ENCODE measurements at places on chromosomes 11 and 22.
A peak's percentile ranks its signal among the peaks of the same experiment; 100 is the strongest.

DNA sequence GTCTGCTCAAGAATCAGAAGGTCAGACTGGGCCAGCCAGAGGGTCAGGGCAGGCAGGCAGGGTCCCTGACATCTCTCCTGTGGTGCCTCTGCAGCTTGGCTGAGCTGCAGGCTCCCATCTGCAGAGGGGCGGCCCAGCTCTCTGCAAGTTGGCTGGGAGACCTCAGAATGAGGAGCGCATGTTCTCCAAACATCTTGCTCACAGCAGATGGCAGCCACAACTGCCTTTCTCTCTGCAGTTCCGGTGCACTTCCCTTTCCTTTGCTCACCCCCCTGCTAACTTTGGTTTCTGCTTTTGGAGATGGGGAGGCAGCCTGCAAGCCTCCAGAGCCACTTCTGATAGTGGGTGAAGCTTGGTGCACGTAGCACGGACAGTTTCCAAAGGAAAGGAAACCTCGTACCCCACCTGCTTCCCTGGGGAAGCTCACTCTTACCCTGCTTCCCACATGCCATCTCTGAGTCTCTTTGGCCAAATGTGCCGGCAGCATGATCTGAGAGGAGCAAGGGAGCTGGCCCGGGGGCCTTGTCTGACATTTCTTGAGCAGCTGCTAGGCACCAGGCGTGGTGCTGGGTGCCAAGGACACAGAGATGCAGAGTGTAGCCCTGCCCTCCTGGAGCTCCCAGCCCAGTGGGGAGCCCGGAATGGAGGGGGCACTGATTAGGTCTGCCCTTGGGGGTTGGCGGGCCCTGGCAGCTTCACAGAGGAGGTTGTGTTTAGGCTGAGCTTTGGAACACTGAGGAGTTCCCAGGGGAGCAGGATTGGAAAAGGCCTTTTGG, 18.2 kb downstream of the DAGLA start:
- DNase-seq = peak; percentile 13

DNA sequence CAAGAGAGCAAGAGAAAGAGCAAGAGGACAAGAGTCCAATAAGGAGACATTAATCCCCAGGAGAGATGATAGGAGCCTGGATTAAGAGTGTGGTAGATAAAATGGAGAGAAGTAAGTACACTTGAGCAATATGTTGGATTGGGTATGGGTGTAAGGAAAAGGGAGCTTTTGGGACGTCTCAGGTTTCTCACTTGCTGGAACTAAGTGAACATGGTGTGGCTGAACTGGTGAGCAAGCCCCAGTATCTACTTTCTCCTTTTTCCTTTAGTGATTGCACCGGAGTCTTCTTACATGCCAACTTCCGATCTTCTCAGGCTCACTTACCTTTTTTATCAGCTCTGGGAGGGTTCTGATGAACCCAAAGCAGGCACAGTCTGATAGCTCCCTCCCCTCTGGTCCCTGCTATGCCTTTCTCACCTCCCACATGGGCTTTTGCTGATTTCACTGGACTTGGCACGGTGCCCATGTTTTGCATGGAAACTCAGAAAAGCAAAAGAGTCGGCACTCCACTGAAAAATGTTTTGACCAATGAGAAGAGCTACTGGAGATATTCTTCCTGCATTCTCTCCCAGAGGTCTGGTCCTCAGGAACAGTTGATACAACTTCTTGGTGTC, 14.5 kb upstream of the APLNR start:
- DNase-seq = no peak

DNA sequence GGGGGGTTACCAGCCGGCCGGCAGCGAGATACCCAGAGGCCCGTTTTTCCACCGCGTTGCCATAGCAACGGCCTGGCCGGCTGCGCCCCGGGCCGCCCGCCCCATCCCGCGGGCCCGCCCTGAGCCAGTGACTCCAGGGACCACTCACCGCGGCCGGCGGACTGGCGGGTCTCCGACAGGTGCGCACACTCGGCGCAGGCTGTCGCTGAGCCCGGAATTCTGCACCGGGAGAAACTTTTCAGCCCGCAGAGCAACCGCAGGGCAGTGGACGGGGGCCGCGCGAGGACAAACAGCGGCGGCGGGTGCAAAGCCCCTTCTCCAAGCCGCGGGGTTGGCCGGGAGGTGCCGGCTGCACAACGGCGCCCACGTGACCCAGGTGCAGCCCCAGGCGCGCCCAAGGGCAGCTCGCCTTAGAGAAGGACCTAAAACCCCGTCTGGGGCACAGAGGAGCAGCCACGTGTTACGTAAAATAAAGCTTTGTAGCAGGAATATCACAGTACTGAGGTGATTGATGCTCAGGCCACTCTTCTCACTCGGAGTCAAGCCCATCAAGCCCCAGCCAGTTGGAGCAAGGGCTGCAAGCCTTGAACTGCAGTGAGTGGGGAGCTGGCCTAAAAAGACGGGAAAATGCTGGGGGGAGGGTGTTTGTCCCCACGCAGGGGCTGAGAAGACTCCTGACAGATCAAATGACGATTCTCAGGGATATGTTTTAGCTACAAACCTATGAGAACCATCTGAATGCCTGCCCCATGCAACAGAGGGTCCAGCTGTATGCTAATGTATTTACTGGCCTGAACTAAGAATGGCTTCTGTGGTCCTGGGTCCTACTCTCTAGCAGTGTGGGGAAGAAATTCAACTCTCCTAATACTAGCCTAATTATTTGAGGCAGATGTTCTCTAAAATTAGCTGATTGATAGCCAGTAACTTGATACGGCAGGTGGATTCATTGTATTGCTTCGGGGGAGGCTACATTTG, at the start of gene STK33:
Gene STK33, minus strand, starts transcription at position 294 of the 975 bp plus-strand sequence. CDS start 119,323 bp downstream, outside the sequence.
- peak; percentile 8 for DNase-seq

GRCh38 chr11:4202749-4203148, 108.2 kb downstream of the RRM1 start:
- DNase-seq = no peak

GRCh38 chr11:111719379-111719778, 46.8 kb downstream of the PPP2R1B start:
- no peak for DNase-seq

GRCh38 chr11:64132191-64132771, 33.6 kb downstream of the MACROD1 start:
- no peak for DNase-seq

- no peak for DNase-seq
Measured at GRCh38 chr11:1870721-1871466, 18.0 kb downstream of the LSP1 start.

DNA sequence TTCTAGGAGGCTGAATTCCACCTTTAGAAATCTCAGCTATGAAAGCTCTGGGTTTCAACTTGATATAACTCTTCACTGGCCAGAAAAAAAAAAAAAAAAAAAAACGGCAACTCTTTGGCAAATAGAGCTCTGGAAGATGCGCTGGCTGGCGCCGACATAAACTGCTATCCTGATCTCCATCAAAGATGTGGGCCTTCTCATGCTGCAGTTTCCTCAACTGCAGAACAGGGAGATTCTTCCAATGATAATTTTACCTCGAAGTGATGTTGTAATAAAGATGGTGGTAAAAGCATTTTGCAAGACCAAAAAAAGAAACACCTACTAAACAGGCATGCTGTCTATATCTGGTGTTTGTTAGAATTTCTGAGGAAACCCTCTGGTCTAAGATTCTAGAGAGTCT, 20.3 kb downstream of the FLI1 start:
- DNase-seq = no peak

DNA sequence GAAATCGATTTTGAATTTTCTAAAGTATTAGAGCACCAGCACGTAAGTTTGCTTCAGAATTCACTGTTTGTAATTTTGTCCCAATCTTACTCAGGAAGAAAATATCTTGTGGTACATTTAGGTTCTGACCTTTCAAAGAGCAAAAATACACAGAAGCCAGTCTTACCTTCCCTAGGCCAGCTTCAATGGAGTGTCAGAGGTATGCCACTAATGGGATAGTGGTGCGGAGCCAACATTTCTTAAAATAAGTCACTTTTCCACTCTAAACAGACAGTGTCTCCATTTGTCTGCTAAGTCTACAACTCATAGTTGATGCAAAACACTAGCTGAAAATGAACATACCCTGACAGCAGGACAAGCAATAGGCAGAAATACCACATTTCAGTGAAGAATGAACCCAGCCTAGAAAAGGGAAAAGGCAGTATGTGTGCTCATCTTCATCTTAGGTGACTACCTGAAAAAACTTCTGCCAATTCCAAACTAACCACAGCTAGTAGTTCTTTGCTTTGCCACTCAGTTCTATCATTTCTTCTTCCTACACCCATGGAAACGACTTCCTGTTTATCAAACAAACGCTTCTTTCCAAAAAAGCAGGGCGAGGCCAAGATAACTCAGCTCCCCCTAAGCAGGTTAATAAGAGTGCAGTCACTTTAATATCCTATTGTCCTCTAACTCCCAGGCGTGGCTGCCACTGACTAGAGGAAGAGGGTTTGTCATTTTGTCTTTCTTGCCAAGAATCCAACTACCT, 94.0 kb upstream of the APOA1 start:
- peak; percentile 85 for DNase-seq

DNA sequence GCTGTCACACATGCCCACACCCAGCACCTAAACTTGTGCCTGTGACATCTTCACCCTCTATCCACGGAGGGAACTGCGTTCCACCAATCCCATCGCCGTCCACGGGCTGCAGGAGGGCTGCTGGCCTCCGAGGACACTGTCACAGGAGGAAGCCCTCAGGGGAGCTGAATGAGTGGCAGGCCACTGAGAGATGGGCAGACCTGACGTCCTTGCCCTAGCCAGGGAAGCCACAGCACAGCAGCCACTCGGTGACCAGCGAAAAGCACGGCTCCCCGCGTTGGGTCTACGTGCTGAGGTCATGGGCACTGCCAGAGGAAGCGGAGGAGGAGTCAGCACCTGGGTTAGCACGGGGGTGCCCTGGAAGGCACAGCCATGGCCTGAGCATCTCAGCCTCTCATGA, 50.5 kb downstream of the IGSF9B start:
- DNase-seq = no peak

DNA sequence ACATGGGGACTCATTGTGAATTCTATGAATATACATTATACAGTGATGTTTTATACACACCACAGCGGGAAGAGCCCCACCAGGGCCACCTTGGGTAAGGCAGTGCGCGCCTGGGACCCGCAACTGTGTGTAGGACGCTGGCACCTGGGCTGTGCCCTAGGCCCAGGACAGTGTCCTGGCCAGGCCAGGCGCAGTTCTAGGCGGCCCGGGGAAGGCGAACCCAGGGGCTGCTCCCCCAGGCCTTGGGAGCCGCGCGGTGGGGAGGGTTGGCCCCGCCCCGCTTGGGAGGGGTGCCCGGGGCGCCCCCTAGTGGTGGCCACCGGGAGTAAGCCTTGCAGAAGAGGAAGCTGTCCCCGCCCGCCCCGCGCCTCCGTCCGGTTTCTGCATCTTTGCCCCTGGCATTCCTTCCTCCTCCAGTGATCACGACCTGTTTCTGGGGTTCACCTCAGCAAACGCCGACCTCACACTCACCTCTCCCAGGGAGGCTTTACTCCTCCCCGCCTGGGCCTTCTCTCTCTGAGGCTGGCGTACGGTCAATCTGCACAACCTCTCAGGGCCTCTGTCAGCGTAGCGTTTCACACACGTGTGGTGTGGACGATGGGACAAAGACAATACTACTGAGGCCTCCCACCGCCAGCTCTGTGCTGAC, 9.5 kb upstream of the EHD1 start:
- peak; percentile 87 for DNase-seq

GRCh38 chr11:22807855-22808570, 21.6 kb downstream of the SVIP start:
- DNase-seq = no peak

GRCh38 chr11:3115321-3115720, 49.8 kb downstream of the OSBPL5 start:
- no peak for DNase-seq

DNA sequence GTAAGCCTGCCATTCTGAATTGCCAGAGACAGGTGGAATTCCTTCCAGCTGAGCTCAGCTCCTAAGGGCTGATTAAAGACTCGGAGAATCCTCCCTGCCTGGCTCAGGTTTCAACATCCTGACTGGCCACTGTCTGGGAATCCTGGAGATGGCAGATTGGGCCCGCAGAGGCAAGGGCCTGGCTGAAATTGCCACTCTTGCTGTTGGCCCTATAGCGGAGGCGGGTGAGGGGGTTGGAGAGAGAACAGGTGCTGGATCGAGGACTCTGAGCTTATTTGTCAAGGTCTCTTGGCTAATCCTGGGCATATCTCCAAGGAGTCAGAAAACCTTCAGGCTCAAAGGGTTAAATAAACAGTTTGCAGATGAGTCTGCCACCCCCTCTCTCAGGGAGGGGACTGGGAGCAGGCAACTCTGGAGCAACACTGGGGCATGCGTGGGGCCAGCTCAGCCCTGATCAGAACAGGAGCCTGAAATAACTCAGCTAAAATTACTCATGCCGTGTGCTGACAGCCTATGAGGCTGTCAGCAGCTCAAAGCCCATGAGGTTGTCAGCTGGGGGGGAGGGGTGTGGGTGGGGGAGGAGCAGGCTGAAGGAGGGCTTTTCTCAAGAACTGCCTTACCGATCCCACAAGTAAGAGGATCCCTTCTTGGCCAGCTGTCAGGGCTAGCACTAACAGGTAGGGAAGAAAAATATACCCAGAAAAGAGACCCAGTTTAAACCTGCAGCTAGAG, 14.7 kb upstream of the MFRP start:
- DNase-seq = no peak

- DNase-seq = no peak
Measured at GRCh38 chr11:30983776-30984441, 385.6 kb downstream of the DCDC1 start.

- DNase-seq = no peak
Measured at GRCh38 chr11:44789496-44789895, 62.7 kb downstream of the TSPAN18 start.

DNA sequence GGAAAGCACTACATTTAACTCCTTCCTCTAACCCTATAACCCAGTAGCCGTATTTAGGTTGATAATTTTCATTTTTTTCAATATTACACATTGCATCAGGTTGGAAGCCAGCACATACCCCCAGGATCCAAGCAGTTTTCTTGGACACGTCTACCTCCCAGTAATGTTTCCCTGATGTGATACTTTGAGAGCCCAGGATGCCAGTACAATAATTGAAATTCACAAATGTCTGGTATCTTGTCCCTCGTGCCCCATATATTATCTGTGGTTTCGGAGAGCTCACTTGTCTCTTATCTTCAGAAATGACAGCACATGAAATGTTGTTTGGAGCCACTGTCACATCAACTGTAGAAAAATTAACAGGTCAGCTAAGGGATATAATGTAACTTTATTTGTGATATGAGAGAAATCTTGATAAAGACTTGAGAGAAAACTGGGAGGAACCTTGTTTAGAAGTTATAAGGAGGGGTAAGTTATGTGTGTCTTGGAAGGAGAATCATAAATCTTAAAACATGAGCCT, 19.8 kb downstream of the TRIM5 start:
- no peak for DNase-seq

DNA sequence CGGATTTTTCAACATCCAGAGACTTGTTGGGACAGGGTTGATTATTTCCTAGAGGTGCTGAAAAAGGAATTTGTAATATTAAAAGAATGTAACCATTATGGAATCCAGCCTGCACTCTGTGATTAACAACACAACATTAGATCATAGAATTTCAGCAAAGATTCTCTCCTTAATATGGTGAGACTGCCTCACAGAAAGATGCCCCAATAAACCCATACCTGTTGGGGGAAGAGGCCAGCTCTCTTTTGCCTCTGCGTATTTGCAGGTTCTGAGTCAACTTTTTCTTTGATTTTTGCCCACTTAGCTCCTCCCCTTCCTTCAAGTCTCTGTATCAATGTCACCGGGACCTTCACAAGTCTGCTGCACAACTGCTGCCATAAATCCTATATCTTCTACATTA, 12.4 kb upstream of the MTMR3 start:
- no peak for DNase-seq

GRCh38 chr22:38201371-38201710, 453 bp upstream of the MAFF start:
- no peak for DNase-seq

GRCh38 chr11:65422633-65423515, at the start of gene NEAT1:
Gene NEAT1 (plus strand): TSS chr11:65422798.
- peak; percentile 96 for DNase-seq

GRCh38 chr11:61290905-61291690, 4.0 kb downstream of the VWCE start:
- DNase-seq = no peak

All from CD4-positive, alpha-beta T cell treated with Interferon alpha-2 for 1 hour (primary cell).